ENCODE measurements at places on chromosomes 12 and 14.
A peak's percentile ranks its signal among the peaks of the same experiment; 100 is the strongest.

GRCh38 chr12:52871291-52872039, 22.7 kb upstream of the KRT78 start:
- DNase-seq, result no peak

GRCh38 chr12:22124987-22125386, 79.0 kb downstream of the CMAS start:
- no peak for DNase-seq

DNA sequence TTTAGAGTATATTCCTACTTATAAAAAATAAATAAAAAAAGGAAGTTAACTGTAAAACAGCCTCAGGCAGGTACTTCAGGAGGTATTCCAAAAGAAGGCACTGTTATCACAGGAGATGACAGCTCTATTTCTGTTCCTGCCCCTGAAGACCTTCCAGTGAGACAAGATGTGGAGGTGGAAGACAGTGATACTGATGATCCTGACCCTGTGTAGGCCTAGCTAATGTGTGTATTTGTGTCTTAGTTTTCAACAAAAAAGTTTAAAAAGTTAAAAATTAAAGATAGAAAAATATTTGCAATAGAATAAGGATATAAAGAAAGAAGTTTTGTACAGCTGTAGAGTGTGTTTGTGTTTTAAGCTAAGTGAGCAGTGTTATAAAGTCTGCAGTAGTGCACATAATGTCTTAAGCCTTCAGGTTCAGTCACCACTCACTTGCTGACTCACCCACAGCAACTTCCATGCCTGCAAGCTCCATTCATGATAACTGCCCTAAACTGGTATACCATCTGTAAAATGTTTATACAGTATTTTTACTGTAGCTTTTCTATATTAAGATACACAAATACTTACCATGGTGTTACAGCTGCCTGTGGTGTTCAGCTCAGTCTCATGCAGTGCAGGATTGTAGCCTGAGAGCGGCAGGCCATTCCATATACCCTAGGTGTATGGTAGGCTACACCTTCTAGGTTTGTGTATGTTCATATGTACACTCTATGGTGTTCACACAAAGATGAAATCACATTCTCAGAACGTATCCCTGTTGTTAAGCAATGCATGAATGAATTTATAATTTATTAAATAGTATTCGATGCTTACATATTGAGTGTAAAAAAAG, 121.1 kb downstream of the ANO6 start:
- DNase-seq, result peak; percentile 89

- DNase-seq, result no peak
These were observed 11.6 kb downstream of the OTX2 start for GRCh38 chr14:56798447-56799342.

DNA sequence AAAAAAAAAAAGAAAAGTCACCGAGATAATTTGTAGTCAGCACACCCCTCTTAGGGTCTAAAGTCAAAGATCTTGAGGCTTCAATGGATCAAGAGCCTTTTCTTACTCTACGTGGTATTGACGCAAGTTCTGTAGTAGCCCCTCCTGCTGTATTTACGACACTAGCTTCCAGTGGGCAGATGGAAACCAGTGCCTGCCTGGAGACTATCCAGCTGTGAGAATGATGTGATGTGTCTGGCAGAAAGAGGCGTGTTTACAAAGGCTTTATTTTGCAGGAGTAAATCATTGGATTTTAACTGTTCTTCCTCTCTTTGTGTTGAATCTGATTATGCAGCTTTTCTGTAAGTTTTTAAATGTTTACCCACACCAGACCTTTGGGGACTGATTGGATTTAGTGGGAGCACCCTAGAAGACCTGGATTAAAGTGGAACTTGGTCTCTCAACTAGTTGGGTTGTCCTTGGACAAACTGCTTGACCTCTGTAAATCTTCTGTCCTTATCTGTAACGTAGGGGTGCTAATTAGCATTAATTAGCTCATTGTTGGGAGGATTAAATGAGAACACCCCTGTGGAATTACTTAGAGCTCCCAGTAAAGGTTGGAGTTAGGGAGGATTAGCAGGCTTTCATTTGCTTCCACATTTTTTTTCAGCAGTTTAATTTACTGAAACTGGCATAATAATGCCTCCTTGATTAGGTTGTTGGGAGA, 72.4 kb downstream of the RASSF3 start:
- DNase-seq, result peak; percentile 78

- no peak for DNase-seq
These were observed 7.7 kb downstream of the RARG start for GRCh38 chr12:53224061-53224896.

DNA sequence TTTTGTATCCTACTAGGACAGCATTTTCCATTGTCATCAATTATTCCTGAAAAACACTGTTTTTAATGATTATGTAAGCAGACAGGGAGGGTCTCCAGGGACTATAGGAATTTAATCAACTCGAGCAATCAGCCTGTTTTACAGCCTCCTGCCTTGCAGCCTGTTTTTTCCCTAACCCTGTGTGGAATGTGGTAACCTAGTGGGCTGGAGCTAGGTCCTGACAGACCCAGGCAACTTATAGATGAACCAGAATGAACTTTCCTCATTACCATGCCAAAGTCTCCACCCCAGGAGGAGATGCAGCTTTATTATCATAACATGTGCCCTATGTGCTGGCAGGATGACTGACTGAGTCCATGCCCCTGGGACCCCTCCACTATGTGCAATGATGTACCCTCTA, 375.1 kb downstream of the BMP4 start:
- no peak for DNase-seq

DNA sequence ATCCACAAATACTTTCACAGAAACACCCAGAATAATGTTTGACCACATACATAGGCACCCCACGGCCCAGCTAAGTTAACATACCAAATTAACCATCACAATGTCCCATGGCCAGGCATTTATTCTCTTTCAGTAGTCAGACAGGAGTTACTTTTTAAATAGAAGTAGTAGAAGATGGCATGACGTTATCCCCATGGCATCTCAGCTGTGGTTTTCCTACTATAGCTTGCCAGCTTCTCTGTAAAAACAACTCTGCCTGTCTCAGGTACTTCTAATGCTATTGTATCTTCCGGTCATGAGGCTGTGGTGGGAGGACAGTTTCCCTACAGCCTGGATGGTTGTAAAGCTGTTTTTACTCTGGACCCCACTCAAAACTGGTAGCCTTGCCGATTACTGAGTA, 19.3 kb downstream of the CTSG start:
- no peak for DNase-seq

GRCh38 chr14:61668282-61668681, 27.0 kb upstream of the HIF1A start:
- no peak for DNase-seq

GRCh38 chr14:41167040-41167439, 439.6 kb upstream of the LRFN5 start:
- no peak for DNase-seq

DNA sequence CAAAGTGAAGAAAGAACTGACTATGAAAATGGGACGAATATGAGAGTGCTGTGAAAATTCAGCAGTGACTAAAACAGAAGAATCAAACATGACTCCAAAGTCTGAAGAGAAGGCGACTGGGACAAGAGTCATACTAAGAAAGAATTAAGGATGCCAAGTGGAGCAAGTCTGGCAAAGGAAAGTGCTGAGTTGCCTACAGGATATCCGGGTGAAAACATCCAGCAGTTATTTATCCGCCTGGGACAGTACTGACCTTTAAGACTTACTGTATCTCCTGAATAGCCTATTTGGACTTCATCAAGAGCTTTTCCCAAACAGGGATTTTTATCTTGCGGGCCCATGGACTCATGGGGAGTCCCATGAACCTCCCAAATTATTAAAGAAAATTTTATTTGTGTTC, 41.1 kb downstream of the KICS2 start:
- no peak for DNase-seq

- DNase-seq, result no peak
These were observed 111.6 kb downstream of the PIWIL1 start for GRCh38 chr12:130449291-130449690.

GRCh38 chr12:61161961-61162360, 1098.2 kb upstream of the USP15 start:
- DNase-seq, result no peak

DNA sequence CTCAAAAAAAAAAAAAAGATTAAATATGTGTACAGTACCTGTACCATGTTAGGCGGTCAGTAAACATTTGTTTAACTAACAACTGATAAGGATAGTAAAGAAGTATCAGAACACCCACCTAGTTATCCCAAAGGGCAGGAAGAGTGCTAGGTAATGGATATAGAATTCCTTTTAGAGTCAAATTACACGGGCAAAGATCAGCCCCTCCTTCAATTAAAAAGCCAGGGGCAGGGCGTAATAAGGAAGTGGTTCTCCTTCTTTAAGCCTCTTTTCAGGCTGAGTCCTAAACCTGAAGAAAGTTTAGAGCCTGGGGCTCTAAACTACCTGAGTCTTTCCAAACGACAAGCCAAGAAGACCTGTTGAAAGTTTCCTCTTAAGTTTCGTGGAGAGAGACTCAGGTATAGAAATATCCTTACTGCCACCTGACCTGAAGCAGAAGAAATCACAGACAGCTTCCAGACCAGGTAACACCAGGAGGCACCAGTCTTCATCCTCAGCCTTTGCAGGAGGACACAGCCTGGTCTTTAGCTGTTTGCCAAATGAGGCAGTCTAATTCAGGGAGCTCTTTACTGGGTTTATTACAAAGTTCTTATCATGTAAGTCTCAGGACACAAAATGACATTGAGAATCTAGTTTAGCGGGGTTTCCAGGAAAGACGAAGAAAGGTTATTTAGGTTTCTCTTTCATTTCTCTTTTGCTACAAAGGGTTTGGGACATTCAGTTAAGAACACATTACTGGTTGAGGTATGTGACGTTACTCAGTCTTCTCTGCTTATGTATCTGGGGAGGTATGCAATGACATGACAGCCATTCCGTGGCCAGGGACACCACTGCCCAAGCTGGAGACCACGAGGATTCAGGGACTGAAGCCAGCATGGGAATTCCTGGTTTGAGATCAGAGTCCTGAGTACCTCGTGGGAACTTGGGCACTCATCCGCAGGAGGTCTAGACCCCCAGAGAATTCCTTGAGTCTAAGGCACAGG, at the start of gene BCL2L14:
Gene BCL2L14 (plus strand): TSS at position 266 of the 983 bp plus-strand sequence. CDS start 8,367 bp downstream, outside the sequence.
- DNase-seq, result no peak

- DNase-seq, result peak; percentile 2
These were observed 11.5 kb downstream of the ALG10 start for GRCh38 chr12:34033628-34034296.

- DNase-seq, result no peak
These were observed 179.3 kb upstream of the FLRT2 start for GRCh38 chr14:85350667-85351066.

DNA sequence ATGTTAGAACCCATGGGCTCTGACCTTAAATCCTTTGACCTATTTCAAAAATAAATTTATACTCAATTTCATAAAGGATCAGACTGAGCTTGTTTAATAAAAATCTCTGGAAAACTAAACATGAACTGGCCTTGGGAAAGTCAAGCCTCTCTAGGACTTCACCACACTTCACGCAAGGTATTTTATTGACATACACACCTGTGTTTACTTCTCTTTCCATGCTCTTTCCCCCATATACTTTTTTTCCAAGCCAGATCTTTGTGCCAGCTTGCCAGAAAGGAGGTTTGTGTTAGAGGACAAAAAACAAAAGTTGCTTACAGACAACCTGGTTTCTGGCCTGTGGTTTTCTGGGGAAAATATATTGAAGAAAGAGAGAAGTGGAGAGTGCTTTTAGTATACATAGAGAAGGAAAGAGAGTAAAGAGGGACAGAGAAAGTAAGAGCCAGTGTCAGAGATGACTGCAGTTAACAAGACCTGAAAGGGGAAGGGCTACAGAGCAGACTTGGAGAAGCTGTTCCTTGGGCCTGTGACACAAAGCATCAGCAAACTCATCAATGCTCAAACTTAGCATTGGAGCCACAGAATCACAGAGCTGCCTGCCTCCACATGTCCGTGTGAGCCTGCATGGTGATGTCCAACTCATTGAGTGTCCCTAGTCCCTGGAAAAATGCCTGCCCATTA, 77.3 kb upstream of the TMTC2 start:
- DNase-seq, result no peak

- no peak for DNase-seq
These were observed 1.2 kb downstream of the RPH3A start for GRCh38 chr12:112792743-112793142.

DNA sequence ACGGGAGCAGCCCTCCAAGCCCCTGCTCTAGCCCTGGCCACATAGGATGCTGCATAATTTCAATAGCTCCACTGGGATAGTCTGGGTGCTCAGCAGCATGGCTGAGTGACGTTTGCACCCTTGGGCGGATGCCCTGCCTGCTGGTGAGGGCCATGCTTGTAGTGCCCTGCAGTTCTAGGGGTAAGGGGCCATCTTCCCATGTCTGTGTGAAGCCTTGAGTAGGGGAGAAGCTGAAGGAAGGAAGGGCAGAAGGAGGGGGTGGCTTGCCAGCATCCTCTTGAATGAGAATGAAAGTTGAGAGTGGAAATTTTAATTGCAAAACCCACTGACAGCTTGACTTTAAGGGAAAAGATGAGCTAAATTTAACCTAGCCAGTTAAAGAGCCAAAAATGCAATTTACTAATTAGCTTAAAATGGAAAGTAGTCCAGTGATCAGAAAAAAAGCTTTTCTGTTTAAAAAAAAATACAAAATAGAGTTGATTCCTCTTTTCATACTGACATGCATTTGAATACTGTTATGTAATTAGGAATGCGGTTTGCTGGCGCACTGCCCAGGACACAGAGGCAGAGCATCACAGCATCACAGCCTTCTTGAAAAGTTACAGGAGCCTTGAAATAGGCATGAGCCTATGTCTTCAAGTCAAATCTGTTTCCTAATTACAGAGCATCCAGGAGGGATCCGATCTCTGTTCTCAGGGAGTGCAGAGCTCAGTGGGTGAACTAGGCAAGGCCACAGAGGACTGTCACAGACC, 18.5 kb upstream of the EML1 start:
- no peak for DNase-seq

GRCh38 chr12:50529345-50529744, 24.6 kb downstream of the DIP2B start:
- DNase-seq, result no peak

GRCh38 chr14:91021991-91022621, 38.3 kb downstream of the RPS6KA5 start:
- no peak for DNase-seq

GRCh38 chr14:23939607-23940326, 13.8 kb upstream of the DHRS4 start:
- DNase-seq, result no peak

GRCh38 chr14:101035466-101036225, 132.1 kb upstream of the RTL1 start:
- DNase-seq, result no peak

- no peak for DNase-seq
These were observed at the start of gene OASL for GRCh38 chr12:121038861-121039668. Gene OASL (minus strand): TSS chr12:121039246. CDS start chr12:121038971, 275 bp downstream.

- DNase-seq, result no peak
These were observed 80.4 kb downstream of the LIN7A start for GRCh38 chr12:80857311-80857710.

GRCh38 chr14:105290621-105291346, 10.0 kb downstream of the BRF1 start:
- DNase-seq, result no peak
